ENCODE measurements at places on chromosomes 3 and 15.

DNA sequence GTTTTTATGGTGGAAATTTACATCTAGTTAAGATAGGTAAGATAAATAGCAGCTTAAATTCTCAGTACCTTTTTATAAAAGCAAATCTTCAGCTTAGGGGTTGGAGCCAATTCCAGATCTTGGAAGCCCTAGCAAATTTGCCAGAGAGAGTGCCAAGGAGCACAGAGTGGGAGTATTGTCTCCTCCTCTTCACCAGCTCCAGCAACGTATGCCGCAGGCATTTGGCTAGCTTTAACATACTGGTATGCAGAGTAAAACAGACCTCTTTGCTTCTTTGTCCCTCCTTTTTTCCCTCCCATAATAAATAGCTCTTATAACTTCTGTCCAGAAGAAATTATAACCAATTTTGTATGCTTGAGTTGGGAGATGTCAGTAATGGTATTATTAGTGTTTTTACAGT is 140.4 kb downstream of the DIPK2A start:
- no peak for DNase-seq

DNA sequence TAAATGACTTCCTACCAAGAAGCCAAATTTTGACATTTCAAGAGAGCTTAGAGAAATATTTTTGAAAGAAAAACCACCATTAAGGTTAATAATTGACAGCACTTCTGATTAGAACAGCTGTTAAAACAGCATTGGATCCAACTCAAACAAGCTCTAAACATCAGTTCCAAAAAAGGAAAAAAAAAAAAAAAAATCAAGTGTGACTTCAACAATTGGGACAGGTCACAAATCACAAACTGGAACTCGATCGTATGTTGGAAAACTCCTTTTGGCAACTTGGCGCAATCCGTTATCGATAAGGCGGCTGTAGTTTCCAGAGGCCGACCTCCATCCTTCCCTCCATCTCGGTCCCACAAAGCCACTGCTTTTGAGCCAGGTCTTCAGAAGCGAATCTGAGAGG is 17.8 kb downstream of the TLE3 start:
- no peak for DNase-seq

DNA sequence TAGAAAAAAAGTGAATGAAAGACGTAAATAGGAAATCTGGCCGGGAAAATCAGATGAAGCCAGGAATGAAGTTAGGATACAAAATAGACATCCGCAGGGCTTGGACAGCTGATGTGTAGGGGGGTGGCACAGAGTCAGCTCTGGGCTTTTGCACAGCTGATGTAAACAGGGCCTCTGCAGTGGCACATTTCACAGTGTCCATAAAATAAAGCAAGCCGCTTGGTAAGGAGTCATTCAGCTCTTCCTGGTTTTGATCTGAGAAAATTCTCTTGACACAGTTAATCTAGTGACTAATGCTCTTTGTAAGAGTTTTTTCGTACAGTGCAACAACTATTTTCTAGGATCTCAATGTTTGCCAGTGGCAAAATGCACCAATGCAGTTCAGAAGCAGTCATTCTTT is 153.3 kb downstream of the USP13 start:
- no peak for DNase-seq

DNA sequence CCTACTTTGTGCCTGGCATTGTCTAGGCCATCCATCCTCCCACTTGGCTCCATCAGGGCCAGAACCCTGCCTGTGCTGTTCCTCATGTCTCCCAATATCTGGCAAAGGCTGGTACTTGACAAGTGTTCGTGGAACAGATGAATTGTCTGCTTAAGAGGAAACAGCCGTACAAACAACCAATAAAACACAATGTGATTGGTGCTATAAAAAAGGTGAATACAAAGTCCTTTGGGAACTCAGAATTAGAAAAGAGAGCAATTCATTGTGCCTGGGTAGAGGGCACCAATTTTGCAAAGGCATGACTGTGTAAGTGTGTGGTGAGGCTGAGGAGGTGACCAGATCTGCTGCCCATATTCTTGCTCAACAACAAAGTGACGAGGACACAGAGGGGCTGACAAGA is 164.5 kb upstream of the PPP2R3A start:
- DNase-seq = no peak

GRCh38 chr3:52593103-52593502 is 56.7 kb downstream of the UQCC5 start:
- no peak for DNase-seq

GRCh38 chr3:118927449-118927848 is 107.2 kb downstream of the IGSF11 start:
- DNase-seq = no peak

- DNase-seq = no peak
These were observed 49.2 kb upstream of the P3H2 start for GRCh38 chr3:190169877-190170276.

DNA sequence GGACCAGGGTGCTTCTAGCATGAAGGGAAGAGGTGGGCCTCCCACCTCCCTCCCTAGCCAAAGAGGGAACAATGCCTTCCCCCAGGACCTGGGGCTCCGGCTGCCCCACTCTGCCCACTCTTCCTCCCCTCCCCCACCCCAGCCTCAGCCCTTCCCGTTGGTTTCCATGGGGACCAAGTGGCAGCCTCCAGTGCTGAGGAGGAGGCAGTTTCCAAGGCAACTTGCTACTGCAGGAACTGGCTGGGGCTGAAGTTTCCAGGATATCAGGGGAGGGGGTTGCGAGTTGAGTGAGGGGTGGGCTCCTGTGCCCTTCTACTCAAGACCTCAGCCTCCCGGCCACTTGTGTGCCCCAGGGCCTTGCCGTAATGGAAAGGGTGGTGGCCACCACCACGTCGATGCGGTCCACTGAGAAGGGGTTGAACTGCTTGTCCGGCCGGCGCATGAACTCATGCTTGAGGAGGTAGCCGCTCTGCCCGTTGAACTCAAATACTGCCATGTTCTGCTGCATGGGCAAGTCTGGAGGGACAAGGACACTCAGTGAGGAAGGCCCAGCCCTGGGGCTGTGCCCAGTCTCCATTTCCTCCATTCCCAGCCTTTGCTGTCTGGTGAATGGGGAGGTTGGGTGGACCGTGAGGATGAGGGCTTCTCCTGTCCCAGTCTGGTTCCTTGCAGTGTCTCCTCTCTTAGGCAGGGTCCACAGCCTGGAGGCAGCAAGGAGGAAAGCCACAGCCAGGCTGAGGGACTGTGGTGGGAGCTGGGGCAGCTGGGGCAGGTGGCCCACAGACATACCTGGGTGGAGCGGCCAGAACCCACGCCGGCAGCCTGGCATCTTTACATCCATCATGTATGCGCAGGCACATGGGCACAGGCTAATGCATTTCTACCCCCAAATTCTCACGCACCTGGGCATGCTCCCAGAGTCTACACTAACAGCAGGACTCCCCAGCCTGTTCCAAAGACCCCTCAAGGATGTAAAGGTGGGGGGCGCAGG is 11.3 kb upstream of the ANKRD63 start:
- DNase-seq = no peak

- DNase-seq = peak; percentile 36
These were observed 2.8 kb downstream of the DUSP7 start for GRCh38 chr3:52053307-52054304.

DNA sequence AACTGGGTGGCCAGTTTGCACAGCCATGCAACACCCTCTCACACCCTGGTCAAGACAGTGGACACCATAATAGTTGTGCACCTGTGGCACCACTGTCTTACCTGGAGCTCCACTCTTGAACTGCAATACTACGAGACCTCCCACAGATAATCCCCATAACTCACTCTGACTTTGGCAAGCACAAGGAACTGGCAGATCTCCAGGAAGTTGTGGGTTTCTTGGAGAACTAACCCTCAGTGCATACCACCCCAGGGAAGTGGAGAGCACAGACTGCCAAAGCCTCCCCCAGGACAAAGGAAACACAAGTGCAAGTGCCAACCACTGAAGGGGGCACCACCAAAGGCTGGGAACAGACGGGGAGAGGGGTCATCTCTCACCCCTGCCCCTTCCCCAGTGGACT is 318.6 kb downstream of the SUCLG2 start:
- no peak for DNase-seq

GRCh38 chr3:193589129-193589528 is 3.9 kb upstream of the OPA1 start:
- DNase-seq = no peak

GRCh38 chr15:87653646-87654045 is 602.9 kb downstream of the NTRK3 start:
- DNase-seq = no peak

- no peak for DNase-seq
These were observed 18.3 kb downstream of the SLCO3A1 start for GRCh38 chr15:91871837-91872236.

DNA sequence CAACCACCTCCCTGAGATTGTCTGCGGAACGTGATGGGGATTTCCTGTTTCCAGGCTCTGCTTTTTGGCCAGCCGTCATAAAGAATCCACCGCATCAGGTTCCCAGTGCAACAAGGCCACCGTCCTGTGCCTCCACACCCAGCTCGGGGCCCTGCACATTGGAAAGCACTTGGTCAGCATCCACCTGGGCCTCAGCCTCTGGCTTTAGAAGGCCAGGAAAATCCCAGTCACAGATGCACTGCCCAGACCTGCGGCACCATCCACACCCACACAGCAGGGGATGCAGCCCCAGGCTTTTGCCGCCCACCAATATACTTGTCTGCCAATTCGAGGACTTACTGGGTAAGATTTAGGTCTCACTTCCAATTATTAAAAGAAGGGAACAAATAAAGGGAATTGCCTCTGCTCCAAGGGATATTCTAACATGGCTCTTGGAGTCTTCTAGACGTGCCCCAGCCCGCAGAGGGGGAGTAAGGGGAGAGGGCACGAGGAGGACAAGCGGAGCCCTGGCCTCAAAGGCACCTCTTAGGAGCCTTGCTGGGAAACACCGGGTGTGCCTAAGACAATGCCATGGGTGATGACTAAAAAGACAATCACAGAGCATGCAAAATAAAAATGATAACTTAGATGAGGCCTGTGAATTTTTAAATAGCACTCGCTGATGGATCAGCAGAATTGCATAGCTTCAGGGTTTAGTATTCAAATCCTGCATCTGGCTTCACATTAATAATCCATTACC is 169.2 kb downstream of the FOXP1 start:
- DNase-seq = no peak

DNA sequence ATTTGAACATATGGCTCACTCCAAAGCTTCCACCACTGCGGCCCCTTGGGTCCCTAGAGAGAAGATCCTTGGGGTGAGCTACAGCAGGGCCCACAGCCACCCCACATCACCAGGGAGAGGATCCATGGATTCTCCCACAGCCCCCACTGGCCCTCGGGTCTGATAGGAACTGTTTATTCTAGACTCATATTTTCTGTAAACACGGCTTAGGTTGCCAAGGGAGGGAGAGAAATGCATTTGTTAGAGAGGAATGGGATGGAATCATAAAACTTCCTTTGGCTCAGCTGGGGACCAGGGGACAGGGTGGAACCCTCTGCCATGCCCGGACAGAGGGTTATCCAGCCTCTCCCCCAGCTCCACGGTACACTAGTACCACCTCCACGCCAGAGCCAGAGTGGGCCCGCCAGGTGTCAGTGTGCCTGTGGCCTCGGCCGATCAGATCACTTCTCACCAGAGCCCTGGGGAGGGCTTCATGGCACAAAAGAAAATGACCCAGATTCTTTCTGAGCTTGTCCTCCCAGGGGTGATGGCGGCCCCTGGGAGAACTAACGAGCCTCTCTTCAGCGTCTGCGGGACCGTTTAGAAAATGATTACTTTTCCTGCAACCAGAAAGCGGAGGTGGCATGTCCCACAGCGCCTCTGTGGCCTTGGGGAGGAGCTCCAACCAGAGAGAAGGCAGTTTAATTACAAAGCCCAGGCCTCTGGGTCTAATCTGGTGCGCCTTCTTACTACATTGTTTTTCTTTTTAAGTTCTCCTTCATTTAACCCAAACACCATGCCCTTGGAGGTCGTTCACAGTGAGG is 33.7 kb downstream of the ADCY5 start:
- no peak for DNase-seq

- DNase-seq = no peak
These were observed 773.1 kb upstream of the NR2F2 start for GRCh38 chr15:95557226-95558046.

DNA sequence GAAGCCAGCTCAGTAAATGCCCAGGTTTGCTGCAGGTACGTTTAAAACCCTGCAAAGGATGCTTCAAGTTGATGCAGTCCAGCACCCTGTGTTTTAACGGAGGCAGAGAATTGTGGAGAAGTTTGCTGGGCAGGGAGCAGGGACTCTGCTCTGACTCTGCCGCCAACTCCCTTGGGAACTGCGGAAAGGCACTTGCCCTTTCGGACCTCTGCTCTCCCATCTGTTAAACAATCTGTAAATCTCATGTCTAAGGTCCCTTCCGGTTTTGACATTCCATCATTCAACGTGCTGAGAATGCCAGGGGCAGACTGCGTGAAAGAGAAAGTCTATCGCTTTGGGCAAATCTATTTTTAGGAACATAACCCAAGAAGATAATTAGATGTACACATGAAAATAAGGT is 184.5 kb downstream of the OPA1 start:
- no peak for DNase-seq

DNA sequence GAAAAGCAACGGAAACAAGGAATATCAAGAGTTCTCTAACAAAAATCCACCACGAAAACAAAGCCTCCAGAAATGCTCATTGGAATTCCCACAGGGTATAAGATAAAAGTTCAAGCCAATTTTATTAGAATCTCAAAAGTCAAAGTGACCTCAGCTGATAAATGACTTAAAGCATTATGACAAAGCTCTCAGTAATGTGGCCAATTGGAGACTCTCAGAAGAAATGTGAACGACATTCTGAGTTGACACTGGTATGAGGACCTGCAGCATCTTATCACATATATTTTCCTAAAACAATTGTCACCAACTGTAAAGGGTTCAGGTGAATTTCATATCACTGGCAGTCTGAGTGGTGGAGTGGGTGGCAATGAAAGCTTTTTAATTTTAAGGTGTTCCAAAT is 199.1 kb downstream of the FOXP1 start:
- no peak for DNase-seq

GRCh38 chr15:31461911-31462480 is 135.4 kb downstream of the KLF13 start:
- DNase-seq = peak; percentile 1

DNA sequence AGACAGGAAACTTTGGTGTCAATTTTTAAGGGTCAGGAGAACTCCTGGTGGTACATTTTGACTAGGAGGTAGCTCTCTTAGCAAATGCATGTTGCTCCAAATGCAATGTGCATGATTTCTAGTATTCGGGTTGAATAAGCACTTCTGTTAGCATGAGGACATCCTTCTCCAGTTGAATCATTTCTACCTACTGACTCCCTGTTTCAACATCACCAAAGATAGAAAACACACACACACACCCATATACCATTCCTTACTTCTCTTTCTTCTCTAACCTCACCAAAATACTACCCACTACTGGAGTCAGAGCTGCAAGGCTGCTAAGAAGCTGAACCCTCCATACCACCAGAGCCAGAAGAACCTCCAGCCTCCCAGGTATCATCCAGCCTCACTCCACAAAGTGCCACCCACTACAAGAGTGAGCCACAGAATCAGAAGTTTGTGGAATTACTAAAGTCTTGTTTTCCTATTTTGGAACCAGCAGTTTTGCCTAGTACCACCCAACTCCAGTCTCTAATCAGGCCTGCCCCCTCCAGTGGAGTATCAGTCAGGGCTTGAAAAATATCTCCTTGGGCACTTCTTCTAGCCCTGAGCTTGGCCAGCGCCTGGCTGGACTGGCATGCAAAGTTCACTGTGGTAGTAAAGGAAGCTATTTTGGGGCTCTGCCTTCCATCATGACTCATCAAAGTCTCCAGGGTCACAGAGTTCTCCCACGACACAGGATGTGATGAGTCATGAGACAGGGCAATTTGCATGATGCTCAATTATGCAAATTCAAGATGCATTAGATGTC is 110.3 kb downstream of the CYP19A1 start:
- no peak for DNase-seq

GRCh38 chr3:25449857-25450256 is 21.8 kb downstream of the RARB start:
- DNase-seq = no peak

All from activated CD4-positive, alpha-beta T cell treated with anti-CD3 and anti-CD28 coated beads for 1 hour (primary cell).